ENCODE measurements at places on chromosomes 7 and 10.

DNA sequence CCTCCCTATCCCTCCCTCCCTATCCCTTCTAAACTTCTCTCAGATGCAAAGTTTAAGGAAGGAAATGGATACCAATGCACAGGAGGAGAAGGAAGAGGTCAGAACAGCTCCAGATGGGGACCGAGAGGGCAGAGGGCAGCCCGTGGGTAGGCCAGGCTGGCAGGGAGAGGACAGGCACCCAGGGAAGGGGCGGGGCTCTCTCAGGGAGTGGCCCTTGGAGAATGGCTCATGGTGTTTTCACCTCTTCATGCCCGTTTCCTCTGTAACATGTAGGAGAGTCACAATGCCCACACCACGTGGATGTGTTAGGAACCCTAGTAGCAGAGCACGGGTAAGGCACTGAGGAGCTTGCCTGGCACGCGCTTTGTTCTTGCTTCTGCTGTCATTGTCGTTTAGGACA is 264.5 kb downstream of the CELF2 start:
- DNase-seq = no peak

DNA sequence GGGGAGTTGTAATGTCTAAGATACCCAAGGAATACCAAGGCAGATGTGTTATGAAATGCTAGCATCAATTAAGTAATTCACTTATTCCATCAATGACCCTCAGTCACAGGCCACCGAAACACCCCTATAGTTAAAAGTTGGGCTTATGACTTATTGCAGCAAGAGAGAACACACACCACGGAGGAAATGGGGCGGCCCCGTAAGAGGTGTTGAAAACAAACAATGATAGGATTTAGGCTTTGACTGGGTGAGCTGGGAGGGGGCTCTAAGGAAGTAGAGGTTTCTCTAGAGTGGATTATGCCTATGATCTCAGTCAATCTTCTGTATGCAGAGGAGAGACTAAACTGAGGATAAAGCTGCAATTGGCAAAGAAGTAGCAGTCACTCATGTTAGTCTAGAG is 45.4 kb upstream of the PRKCQ start:
- no peak for DNase-seq

- no peak for DNase-seq
Observed at GRCh38 chr10:74822521-74823089, 3.8 kb upstream of the KAT6B start.

DNA sequence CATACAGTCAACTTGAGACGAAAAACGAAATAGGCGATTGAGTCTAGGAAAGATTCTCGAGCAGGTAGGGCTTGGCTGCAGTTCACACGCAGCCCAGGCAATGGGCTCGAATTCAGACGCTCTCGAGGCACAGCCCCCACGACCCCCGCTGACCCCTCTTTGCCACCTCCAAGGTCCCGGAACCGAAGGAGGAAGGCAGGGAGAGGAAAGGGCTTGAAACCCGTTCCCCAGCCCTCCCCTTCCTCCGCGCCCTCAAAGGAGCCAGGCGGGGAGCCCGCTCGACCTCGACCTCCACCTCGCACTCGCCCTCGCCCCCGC is 441 bp downstream of the CCDC186 start:
- DNase-seq = no peak

Data from T-helper 1 cell (primary cell).